ENCODE measurements at places on chromosomes 6 and 20.

GRCh38 chr6:123089226-123089625, 93.2 kb downstream of the CLVS2 start:
- DNase-seq: no peak

DNA sequence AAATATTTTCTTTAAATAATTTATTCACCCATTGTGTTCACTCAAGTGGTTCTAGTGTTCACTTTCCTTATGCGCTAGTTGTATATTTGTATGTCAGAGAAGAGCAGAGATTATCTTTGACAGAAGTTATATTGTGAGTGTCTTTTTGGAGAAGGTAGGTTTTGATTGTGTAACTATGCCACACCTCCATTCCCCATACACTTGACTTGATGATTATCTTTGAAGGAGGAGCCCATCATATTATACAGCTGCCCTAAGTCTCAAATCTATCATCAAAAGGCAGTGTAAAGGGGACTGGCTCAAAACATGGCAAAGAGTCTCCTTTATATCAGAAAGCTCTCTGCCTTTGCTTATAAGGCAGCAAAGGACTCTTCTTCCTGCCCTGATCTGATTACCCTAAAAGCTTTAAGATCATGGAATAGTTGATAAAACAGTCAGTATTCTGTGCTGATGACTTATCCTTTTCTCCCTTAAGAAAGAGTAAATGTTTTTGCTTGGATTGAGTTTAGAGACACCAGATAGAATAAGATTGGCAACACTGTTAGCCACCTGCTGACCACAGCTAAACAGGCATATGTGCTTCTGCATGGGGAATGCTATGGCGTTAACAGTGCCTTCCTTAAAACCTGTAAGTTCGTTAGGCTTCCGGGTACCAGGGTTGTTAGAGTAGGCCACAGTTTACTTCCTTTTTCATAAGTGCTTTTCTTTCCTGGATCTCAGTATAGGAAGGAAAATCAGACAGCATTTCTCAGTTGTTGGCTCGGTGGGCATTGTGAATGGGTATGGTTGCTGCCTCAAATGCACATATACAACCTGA, 22.6 kb downstream of the TOP1 start:
- no peak for DNase-seq

DNA sequence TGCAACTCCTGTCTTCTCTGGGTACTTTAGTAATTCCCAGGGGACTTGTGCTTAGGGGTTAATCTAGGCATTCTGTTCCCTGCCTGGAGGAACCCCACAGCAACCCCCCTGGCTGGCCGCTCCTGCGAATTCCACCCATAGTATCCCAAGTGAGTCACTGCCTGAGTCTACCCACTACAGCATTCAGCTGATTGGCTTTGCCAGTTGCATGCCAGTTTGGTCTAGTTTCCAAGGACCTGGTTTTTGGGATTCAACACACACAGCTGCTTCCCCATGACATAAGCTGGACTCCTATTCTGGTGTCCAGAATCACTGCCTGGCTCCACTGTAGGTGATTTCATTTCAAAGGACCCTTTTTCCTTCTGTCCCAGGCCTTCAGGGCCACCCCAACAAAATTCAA, 40.3 kb downstream of the PLCG1 start:
- DNase-seq: no peak

DNA sequence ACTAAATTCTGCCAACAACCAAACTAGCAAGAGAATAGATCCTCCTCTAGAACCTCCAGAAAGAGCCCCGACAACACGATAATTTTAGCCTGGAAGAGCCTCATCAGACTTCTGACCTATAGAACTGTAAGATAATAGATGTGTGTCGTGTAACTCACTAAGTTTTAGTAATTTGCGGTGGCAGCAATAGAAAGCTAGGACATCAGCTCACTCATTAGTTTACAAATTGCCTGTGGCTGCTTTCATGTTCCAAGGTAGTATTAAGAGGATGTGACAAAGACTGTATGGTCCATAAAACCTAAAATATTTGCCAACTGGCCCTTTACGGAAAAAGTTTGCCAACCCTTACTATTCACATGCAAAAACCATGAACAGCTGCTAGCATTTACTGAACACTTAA, 17.3 kb downstream of the CYP24A1 start:
- DNase-seq: no peak

- DNase-seq: no peak
These were observed 63.5 kb downstream of the LYRM2 start for GRCh38 chr6:89574910-89575561.

GRCh38 chr6:148407372-148407771, 64.7 kb downstream of the SASH1 start:
- no peak for DNase-seq

DNA sequence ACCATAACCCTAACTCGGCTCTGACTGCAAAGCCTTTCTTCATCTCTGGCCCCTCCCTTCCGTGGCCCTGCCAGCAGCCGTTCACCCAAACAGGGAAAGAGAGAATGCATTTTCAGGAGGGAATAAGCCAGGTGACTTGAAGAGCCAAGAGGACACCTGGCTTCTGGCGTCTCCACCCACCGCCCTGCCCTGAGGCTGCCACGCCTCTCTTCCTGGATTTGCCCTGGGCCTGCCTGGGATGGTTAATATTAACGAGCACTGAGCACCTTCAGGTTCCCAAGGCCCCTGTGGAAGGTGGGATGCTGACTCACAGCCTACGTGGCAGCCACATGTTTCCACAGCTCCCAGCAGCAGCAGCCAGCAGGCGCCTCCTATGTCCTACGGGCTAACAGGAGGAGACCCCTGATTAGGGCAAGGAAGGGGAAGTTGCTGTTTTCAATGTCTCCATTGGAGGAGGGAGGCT, 138.0 kb upstream of the RREB1 start:
- no peak for DNase-seq

- DNase-seq: peak; percentile 97
These were observed 97.4 kb downstream of the OR2B2 start for GRCh38 chr6:27814665-27815424.

DNA sequence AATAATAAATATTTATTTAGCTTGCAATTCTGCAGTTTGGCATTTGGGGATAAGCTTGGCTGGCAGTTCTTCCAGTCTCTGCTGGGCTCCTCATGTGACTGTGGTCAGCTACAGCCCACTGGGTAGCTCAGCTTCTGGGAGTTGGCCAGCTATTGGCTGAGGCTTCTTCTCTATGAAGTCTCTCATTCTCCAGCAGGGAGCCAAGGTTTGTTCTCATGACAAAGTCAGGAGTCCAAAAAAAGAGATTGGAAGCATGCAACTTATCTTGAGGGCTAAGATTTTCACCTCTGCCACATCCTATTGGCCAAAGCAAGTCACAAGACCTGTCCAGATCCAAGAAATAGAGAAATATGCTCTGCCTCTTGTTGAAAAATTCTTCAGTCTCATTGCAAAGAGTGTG, 94.6 kb downstream of the SNAP25 start:
- no peak for DNase-seq

DNA sequence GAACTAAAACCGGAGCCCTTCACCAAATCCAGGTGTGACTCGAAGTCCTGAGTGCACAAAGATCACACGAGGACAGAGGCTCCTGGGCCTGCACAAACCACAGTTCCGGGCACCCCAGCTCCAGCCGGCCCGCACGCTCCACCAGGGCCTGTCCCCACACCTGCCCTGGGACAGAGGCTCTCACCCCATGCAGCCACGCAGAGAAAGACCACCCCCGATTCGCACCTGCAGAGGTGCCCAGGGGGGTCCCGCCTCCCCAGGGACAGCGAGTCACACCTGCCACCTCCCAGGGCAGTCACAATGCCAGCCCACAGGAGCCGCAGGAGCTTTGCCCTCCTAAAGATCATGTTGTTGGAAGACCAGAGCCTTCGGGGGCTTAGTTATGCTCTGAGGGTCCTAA, 25.4 kb upstream of the MRGBP start:
- DNase-seq: no peak

DNA sequence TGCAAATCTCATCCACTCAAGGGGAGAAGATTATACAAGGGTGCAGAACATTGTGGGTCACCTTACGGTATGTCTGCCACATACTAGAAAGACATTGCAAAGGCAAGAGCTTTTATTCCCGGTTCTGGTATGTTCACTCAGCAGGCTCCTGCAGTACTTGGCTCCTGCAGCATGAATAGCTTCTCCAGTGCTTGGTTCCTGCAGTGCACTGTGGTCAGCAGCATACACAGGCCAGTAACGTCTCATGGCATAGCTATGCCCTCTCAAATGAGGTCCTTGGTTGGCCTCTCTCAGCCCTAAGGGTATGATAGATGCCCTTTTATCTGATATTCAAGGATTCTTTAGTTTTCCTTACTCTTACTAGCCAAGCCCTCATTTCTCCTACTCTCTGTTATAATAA, 12.6 kb downstream of the TCP11 start:
- no peak for DNase-seq

DNA sequence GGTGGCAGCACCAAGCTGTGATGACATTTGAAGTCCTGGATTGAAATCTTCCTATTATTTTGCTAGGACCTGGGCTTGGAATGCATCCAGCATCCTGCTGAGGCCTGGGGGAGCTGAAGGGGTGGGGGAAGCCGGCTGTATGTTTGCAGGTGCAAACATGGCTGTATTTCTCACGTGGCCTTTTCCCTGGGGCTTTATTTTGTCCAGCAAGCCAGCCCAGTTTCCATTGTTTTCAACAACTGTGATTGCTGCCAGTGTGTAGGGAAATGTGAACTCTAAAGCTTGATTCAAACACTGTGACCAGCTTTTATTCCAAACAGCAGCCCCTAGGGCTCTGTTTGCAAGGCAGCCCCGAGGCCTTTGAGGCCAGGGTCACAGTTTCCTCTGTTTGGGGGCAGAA, 683.0 kb downstream of the DHX35 start:
- no peak for DNase-seq
